ENCODE measurements at places on chromosomes 12 and 14. TPM values are rescaled to one million over a fixed set of nuclear protein-coding genes. Genes with fewer than 3 reads are reported as not detected.

ARHGDIB gene
- 13.8 TPM for total RNA-seq

SRRM4 gene
- 0.42 TPM for total RNA-seq

- DNase-seq = no peak
Measured at GRCh38 chr14:79836577-79836976, 374.7 kb downstream of the DIO2 start.

DNA sequence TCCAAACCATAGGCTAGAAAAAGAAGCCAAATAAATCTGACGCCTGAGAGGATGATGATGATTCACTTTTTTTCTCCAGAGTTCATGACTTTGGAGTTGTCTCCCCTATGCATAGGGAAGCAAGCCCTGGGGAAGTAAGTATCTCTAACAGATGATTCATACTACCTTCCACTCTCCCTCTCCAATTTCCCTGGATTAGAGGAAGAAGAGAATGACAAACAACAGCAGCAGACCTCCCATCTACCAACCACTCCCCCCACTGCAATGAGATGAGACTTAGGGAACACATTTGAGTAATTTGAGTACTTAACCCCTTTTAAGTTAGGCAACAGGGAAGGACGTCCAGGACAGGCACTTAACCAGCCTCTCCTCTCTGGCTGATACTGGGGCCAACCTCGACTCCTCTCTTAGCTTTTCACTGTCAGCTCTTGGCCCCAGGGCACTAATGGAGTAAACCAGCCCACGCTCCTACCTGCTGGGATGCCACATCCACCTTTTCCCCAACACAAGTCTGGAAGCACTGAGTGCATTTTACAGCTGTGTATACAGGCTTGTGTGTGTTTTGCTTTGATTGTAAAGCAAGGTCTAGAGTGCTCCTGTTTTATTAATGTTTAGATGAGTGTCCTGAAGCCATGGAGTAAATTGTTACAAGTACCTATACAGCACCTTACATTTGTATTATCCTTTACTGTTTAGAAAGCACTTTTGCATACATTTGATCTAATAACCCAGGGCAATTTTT, 180.7 kb downstream of the PHLDA1 start:
- no peak for DNase-seq

DNA sequence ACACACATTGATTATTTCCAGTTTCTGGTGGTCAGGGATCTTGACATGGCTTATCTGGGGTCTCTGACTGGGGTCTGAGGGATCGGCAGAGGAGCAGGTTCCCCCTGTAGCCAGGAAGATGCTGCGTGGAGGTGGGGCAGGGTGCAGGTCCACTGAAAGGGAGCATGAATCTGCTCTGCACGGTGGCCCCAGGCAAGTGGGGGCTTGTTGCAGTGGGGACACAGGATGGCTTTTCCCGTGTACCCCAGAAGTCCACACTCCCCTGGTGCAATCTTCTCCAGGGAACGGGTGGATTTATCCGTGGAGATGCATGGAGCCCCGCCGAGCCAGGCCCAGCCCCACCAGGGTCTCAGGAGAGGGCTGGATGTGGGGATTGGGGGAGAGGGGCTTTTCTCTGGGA, 210.4 kb upstream of the C14orf180 start:
- no peak for DNase-seq

- no peak for DNase-seq
Measured at GRCh38 chr12:111976860-111977259, 36.1 kb downstream of the TMEM116 start.

GRCh38 chr14:35336494-35337268, 44.5 kb downstream of the PSMA6 start:
- DNase-seq = no peak

KIF26A gene
- 0.48 TPM for total RNA-seq

- DNase-seq = no peak
Measured at GRCh38 chr12:25361511-25361910, 110.8 kb upstream of the KRAS start.

MFAP5 gene
- total RNA-seq = 15.8 TPM

DNA sequence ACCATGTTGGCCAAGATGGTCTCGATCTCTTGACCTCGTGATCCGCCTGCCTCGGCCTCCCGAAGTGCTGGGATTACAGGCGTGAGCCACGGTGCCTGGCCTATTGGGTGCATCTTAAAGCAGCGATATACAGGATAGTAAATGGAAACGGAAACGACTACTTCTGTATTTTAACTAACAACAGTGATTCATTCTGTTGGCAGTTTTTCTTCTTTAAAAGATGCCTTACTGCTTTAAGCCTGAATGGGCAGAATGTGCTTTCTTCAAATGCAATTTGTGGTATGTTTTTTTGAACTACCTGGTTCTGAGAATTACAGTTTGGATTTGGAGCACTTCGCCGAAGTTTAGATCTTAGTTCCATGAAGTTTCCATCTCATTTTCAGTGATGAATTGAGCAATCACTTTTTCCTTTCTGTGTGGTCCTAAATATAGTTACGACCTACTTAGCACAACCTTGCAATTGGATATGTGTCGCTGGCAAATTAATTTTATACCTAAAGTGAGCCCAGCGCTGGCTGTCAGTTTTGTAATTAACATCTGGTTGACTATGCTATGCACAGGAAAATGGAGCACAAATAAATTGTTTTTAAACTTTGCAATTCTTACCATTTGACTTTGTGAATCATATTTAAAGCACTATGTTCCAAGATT, 53.6 kb upstream of the EIF5 start:
- no peak for DNase-seq

COCH gene
- 18.8 TPM for total RNA-seq

GRCh38 chr14:64176330-64176729, 117.8 kb downstream of the ESR2 start:
- no peak for DNase-seq

SLC39A5 gene
- 0.08 TPM for total RNA-seq

GRCh38 chr12:125220404-125221273, 155.4 kb downstream of the AACS start:
- no peak for DNase-seq

LRRK2 gene
- 0.63 TPM for total RNA-seq

- no peak for DNase-seq
Measured at GRCh38 chr14:75041613-75042012, 9.7 kb downstream of the MLH3 start.

GRCh38 chr12:50333441-50333840, 50.1 kb upstream of the LIMA1 start:
- DNase-seq = no peak

All from kidney epithelial cell (primary cell).